CD4-positive, alpha-beta T cell treated with Interleukin-17A for 4 hours (primary cell): ENCODE measurements at places on chromosomes 13 and 19.

DNA sequence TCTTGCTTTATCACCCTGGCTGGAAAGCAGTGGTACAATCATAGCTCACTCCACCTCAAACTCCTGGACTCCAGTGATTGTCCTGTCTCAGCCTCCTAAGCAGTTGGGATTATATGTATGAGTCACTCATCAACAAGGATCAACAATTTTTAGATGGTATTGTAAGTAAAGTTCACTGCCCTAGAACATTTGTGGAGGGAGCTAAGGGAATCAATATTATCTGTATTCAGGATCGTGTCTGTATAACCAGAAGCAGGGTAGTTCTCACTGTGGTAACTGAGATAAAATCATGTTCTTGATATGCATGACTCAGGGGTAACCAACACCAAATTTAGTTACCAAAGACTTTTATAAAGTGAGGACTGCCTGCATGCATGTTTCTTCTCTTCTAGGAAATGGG is 27.0 kb downstream of the ZMYM5 start:
- no peak for DNase-seq

DNA sequence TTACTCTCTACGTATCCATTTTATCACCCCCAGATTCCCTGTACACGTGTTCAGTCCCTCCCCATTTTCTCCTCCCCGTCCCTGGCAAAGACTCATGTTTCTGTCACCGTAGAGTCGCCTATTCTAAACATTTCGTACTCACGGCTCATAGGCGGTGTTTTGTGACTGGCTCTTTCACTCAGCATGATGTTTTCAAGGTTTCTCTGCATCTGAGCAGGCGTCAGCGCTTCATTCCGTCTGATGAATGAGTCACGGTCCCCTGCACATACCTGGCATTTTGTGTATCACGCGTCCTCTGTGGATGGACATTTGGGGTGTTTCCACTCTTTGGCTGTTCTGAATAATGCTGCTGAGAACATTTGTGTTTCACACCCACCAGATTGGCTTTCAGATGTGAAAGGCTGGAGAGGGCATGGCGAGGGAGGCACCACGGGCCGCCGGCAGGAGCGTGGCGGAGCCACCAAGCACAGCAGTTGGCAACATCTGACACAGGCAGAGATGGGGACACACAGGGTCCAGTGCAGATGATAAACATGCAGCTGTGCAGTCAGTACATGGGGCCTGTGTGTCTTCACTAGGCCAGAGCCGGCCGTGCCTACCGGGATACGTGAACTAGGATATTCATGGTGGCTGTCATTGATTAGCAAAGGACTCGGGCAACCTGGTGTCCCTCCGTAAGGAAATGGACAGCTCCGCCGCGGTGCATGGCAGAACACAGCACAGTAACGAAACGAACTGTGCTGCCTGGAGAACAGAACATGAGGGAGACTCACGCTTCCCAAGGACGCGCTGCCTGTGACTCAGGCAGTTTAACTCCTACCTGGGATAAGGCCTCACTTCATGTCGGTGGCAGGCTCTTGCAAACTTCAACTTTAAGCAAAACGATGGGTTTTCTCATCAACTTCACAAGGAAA is 117.2 kb downstream of the ATP11A start:
- no peak for DNase-seq

DNA sequence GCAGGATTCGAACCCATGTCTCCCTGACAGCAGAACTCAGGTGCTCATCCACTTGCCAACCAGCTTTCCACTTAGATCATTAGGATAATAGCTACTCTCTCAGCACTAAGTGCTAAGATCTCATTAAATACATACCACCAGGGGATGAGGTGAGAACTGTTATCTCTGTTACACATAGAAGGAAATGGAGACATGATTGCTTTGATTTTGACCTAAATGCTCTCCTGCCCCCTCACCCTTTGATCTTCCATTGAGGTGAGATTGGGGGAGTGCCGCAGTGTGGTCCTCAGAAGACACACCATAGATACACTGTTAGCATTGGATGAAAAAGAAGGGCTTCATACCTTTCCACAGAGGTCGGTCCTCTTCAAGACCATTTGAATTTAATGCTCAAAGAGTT is 38.9 kb upstream of the NPAS1 start:
- no peak for DNase-seq

- DNase-seq, result no peak
Observed at GRCh38 chr13:107170270-107170931, 602.5 kb upstream of the ARGLU1 start.

GRCh38 chr13:75512253-75512652 is 25.4 kb downstream of the COMMD6 start:
- DNase-seq, result no peak

DNA sequence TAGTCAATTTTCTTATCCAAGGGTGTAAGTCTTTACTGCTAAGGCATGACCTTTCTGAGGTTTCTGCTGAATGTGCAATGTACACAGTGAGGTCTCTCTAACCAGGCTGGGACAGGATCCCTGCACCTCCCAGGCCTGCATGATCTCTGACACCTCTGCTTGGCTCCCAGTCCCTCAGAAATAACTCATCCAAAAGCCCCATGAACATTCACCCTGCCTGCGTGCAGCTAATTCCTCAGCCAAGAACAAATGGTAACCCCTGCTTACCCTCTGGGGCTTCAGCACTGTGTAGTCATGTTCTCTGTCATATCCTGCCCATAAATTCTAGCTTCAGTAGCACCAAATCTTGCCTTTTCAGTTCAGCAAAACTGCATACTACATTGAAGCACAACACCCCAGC is 1146.3 kb upstream of the MIR17HG start:
- DNase-seq, result no peak
